ENCODE measurements at places on chromosomes 7 and 10. TPM values are rescaled to one million over a fixed set of nuclear protein-coding genes. Genes with fewer than 3 reads are reported as not detected.

EPHA1 gene
- total RNA-seq: not detected

DNA sequence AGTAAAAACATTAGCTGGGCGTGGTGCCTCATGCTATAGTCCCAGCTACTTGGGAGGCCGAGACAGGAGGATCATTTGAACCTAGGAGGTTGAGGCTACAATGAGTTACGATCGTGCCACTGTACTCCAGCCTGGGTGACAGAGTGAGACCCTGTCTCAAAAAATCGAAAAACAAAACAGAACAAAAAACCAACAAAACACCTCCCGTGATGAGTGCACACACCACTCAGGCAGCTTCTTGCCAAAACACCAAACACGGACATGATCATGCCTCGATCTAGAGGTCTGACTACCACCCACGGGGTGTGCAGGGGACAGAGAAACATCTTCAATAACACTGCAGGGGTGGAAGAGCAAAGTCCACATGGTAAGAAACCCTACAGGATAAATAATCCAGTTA lies 44.4 kb downstream of the AMZ1 start:
- no peak for DNase-seq

DNA sequence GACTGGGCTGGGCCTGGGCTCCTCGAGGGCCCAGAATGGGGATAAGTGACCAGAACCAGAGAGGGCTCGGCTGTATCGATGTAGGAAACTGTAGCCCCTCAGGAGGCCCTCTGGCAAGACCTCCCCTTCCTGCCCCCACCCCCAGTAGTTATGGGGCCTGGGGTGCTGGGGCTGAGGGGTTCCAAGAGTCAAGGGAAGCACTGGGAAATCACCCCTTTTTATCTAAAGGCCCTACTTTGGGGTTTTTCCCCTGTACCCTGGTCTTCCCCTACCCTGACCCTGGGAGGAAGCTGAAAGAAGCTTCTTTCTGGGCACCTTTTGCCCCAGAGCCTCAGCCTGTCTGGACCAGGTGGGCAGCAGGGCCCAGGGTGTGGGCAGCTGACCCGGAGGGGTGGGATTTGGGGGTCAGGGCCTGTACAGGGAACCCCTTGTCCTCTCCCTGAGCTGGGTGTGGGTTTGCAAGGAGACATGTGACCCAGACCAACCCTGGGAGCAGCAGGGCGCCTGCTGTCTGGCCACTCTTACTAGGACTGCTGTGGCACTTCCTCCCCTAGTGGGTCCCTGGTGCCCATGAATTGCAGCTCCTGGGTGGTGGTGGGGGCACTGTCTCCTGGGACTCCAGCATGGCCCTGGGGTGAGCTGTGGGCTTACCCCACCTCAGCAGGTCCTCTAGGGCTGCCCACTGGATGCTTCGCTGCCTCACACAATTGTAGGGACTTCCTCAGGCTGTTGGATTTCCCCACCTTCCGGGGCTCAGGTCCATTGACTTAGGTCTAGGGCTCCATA lies 1.5 kb downstream of the IRF5 start:
- DNase-seq: no peak

CHST15 gene
- 4.0 TPM for total RNA-seq

WEE2 gene
- total RNA-seq: not detected

- peak; percentile 94 for DNase-seq
These were observed 35.4 kb downstream of the MALSU1 start for GRCh38 chr7:23334482-23335056.

HSPA12A gene
- 5.4 TPM for total RNA-seq

- no peak for DNase-seq
These were observed 70.6 kb downstream of the FOXL3 start for GRCh38 chr7:360454-361100.

GRCh38 chr7:154598396-154598795 lies 404.5 kb downstream of the PAXIP1 start:
- no peak for DNase-seq

- DNase-seq: no peak
These were observed 29.9 kb upstream of the PDCD4 start for GRCh38 chr10:110841767-110842267.

DNA sequence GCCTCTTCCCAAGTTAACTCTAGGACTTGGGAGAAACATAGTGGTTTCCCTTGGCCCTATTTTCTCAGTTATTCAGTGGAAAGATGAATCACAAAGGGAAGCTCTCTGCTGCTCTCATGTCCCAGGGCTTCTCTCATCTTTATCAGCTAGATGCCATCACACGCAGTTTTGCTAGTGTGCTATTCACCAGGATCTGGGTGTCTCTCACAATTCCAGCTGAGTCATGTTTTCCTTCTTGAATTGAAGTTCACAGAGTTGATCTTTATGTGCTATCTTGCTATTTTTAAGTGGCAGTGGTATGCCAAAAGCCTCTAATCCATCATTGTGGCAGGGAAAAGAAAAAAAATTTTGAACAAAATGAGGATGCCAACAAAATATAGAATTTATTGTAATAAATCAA lies 101.3 kb downstream of the TWIST1 start:
- no peak for DNase-seq

CROT gene
- total RNA-seq: 30.0 TPM

GALNT17 gene
- total RNA-seq: 0.76 TPM

DNA sequence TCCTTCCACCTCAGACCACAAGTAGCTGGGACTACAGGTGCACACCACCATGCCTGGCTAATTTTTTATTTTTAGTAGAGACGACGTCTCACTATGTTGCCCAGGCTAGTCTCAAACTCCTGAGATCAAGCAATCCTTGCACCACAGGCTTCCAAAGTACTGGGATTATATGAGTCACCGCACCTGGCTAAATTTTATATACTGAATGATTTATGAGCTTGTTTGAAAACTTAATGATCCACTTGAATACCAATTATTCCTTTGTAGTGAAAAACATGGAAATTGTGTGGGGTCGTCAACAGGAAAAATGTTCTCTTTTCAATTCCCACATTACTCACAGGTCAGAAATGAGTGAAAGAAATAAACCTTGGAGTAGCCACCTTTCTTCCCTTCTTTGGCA lies 31.3 kb downstream of the RAPGEF5 start:
- DNase-seq: no peak

DNA sequence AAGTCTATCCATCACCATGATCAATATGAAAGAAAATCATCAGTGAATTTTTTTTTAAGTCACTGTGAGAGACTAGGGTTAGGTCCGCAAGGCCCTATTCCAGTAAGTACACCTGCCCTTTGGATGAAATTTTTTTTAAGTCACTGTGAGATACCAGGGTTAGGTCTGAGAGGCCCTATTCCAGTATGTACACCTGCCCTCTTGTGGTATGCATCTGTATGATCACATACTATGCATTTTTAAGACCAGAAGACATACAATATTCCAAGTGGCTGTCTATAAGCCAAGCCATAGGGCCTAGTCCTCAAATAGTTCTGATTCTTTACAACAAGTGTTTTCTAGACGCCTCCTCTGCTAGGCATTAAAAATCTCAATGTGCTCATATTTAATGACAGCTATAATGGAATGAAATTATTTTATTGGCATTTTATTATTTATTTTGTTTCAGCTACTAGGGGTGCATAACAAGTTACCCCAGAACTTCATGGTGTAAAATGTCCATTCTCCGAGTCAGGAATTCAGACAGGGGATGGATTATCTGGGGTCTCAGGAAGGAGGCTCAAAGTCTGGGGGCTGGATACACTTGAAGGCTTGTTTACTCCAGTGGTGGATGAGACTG lies 53.1 kb downstream of the TEX36 start:
- DNase-seq: peak; percentile 68

DNA sequence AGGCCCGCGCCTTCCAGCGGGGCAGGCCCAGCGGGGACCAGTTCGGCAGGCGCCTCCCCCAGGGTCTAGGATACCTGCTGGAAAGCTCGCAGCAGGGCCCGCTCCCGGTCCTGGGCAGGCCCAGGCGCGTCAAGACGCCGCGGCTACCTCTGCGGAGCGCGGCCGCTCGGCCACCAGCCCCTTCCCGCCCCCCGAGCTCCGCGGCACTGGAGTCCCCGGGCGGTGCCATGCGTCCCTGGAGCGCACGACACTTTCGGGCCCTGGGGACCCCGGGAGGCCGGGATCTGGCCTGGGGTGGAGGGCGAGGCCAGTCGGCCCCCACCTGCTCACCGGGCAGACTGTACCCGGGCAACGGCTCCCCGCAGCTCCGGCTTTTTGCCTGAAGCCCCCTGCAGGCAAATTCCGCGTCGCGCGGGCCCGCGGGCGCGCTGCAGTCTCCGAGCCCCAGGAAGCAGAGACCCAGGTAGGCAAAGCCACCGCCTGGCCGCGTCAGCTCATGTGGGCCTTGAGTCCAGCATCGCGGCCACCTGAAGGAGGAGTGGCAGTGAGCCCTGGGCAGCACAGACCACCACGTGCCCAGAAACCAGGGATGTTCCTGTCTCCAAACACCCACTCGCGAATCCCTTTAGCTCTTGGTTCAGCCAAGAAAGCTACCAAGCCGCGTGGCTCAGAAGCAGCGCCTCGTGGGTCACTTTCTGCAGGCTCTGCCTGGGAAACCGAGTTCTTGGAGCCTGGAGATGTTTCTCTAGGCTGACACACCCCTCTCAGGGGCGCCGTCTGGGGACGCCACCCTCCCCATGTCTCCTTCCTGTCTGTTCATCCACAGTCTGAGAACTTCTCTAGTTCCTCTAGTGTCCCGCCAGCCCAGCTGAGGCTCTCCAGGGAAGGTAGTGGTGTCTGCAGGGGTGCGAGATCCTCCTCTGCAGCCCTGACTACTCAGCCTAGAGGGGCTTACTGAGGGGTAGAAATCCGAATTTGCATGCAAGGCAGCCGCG lies 46.1 kb upstream of the APBB1IP start:
- DNase-seq: no peak

DNA sequence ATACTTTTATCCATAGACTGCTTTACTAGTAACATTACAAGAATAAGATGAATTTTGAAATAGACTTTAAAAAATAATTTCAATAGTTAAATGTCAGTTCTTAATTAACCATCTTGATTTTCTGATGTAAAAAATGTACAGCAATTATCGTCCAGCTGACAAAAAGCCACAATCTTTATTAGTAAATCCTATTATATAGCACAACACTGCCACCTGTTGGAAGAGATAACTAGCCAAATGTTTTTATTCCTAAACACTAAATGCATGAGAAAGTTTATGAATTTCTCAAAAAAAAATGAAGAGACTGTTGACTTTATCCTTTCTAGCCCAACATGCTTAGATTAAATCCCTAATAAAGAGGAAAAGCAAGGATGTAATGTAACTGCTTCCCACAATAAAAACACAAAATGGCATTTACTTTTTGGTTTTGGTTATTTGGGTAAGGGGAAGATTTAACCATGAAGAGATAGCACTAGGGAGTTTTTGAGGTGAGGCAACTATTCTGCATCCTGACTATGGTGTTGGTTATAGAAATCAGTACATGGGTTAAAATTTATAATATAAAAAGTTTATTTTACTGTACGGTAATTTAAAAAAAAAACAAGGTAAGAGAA lies 8.0 kb downstream of the COA1 start:
- peak; percentile 53 for DNase-seq

TEX36 gene
- total RNA-seq: not detected

DNA sequence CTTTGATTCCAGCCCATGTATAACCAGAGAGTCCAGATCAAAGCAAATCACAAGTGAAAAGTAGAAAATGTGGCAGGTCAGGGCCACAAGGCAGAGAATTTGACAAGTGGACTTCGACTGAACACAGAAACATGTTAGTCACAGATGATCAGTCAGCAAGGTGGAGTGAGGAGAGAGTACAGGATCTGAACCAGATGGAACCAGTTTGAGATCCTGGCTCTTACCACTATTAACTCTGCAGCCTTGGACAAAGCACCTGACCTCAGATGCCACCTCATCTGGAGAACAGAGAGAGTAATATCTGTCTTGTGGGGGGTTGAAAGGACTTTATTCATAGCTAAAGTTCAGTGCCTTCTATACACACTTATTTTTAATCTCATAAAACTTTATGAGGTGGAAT lies 4.4 kb downstream of the MRLN start:
- no peak for DNase-seq

LHFPL3 gene
- total RNA-seq: 0.43 TPM

DNA sequence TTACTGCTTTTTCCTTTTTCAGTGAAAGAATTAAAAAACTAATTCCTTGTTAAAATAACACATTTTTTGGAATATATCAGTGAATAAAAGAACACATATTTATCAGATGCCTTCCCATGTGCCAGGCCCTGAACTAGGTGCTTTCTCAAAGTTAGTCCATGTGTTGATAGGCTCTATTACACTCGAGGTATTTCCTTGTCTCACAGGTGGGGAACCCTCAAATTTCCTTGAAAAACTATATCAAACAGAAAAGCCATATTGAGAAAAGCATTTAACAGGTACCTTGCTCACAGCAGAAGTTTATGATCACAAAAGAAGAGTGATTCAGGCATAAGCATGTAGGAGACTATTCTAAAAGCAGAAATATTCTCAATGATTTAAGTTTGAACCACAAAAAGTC lies 75.6 kb upstream of the OGDHL start:
- no peak for DNase-seq

GRCh38 chr7:20684581-20684980 lies 69.1 kb downstream of the ABCB5 start:
- DNase-seq: no peak

C10orf120 gene
- total RNA-seq: not detected

DNA sequence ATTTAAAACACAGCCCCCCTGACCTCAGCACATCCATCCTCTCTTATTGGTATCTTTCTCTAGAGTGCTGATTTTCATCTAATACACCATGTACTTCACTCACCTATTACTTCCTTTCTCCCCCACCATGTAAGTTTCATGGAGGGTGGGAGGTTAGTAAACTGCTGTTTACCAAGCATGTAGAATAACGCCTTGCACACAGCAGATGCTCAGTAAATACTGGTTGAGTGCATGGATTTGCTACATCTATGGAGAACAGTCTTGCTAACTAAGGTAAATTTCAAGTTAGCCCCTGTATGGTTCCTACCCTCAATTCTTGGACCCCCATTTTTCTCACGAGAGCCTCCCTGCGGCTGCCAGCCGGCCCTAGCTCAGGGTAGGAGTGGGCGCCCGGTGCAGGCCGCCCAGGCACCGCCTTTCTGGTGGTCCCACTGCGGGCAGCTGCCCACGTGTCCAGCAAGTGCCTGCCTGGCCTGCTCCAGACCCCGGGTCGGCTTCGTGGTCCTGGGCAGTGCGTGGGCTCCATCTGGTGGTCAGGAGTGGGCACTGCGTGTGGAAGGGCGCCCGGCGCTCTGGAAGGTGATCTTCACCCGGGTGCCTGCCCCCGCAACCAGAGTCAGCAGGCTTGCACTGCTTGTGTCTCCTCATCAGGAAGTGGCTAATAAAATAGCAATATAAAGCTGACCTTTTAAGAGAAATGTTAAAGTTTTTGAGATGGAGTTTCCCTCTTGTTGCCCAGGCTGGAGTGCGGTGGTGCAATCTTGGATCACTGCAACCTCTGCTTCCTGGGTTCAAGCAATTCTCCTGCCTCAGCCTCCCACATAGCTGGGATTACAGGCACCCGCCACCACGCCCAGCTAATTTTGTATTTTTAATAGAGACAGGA lies 63.4 kb upstream of the DNAJB6 start:
- peak; percentile 59 for DNase-seq

GRCh38 chr7:6476596-6477317 lies 29.0 kb upstream of the DAGLB start:
- DNase-seq: no peak

C10orf95 gene
- not detected for total RNA-seq

- no peak for DNase-seq
These were observed 13.3 kb downstream of the ZNF804B start for GRCh38 chr7:88772776-88773175.

HOXA4 gene
- total RNA-seq: 0.88 TPM

HTR5A gene
- total RNA-seq: not detected

GNAI1 gene
- 71.9 TPM for total RNA-seq

GRCh38 chr7:126574276-126575250 lies 678.2 kb downstream of the GRM8 start:
- peak; percentile 24 for DNase-seq

- DNase-seq: no peak
These were observed 71.8 kb upstream of the DNAJB6 start for GRCh38 chr7:157265051-157265450.
